GM23338 (cell line): ENCODE measurements at places on chromosomes 2 and 18. TPM values are rescaled to one million over a fixed set of nuclear protein-coding genes. Genes with fewer than 3 reads are reported as not detected.
A peak's percentile ranks its signal among the peaks of the same experiment; 100 is the strongest.

RTP5 gene
- total RNA-seq = 0.50 TPM in 1 of 2 replicates, not detected in the other

ERBB4 gene
- 0.73 and 1.4 TPM in 2 replicates for total RNA-seq

GRCh38 chr2:240425697-240426096, 9.8 kb upstream of the GPC1 start:
- DNase-seq = no peak

GRCh38 chr18:73264562-73264921, 396.8 kb upstream of the NETO1 start:
- DNase-seq = no peak

- DNase-seq = no peak
Observed at GRCh38 chr2:29480426-29480825, 365.2 kb downstream of the CLIP4 start.

- DNase-seq = no peak
Observed at GRCh38 chr2:100405403-100406119, 11.9 kb downstream of the CHST10 start.

- DNase-seq = peak; percentile 62
Observed at GRCh38 chr2:48315896-48316194, 214.1 kb upstream of the STON1 start.
